ENCODE measurements at places on chromosomes 7 and 10. TPM values are rescaled to one million over a fixed set of nuclear protein-coding genes. Genes with fewer than 3 reads are reported as not detected.

GRCh38 chr7:149787428-149788299, 14.3 kb upstream of the ZNF467 start:
- H3K36me3 ChIP-seq: no peaks in the 10 kb centered on the region
- no peak overlapping the region for H3K27ac ChIP-seq
- H3K4me1 ChIP-seq: no peaks in the 10 kb centered on the region
- H3K4me3 ChIP-seq: no peak overlapping the region

Gene TEX36
- total RNA-seq: not detected

- H3K36me3 ChIP-seq: no peaks in the 10 kb centered on the region
- peaks cover 9% of the 10 kb centered on the region for H3K27me3 ChIP-seq
- no peak for DNase-seq
- no peak overlapping the region for H3K4me3 ChIP-seq
- H3K4me1 ChIP-seq: peaks cover 7% of the 10 kb centered on the region
- no peak overlapping the region for H3K27ac ChIP-seq
These were observed 12.5 kb upstream of the CDK6 start for GRCh38 chr7:92848851-92849250.

- H3K4me1 ChIP-seq: no peaks in the 10 kb centered on the region
- H3K36me3 ChIP-seq: no peaks in the 10 kb centered on the region
- H3K27ac ChIP-seq: no peak overlapping the region
- DNase-seq: no peak
These were observed 35.2 kb upstream of the TNS3 start for GRCh38 chr7:47617131-47617530.

GRCh38 chr10:62778125-62778524, 26.4 kb upstream of the ADO start:
- peak; percentile 28 for DNase-seq
- H3K27me3 ChIP-seq: peaks cover 4% of the 10 kb centered on the region
- H3K4me1 ChIP-seq: peaks cover 34% of the 10 kb centered on the region
- H3K36me3 ChIP-seq: no peaks in the 10 kb centered on the region
- H3K4me3 ChIP-seq: no peak overlapping the region
- no peak overlapping the region for H3K27ac ChIP-seq

DNA sequence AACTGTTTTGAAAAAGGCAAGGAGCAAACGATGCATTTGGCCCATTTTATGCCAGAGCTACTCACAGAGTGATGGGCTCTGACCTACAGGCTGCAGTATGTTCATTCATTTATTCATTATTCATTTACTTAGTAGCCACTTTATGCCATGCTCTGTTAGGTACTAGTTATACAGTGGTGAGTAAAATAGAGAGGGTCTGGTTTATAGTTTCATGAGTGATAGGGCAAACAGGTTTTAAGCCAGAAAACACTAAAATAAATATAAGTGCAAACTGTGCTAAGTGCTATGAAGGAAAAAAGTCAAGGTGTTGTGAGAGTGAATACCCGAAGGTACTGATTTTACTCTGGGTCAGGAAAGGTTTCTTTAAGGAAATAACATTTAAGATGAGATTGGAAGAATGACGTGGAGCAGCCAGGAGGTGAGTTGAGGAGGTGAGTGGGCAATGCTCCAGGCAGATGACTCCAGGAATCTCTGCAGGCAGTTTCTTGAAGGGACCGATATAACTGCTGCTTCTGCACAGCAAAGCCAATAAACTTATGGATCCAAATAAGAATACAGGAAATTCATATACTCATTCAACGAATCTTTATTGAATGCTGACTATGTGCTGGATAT, 56.9 kb upstream of the FAM133B start:
- peaks cover 87% of the 10 kb centered on the region for H3K4me1 ChIP-seq
- H3K4me3 ChIP-seq: no peak overlapping the region
- no peaks in the 10 kb centered on the region for H3K27me3 ChIP-seq
- H3K27ac ChIP-seq: peak overlapping the region; percentile 85
- peaks cover 43% of the 10 kb centered on the region for H3K36me3 ChIP-seq

DNA sequence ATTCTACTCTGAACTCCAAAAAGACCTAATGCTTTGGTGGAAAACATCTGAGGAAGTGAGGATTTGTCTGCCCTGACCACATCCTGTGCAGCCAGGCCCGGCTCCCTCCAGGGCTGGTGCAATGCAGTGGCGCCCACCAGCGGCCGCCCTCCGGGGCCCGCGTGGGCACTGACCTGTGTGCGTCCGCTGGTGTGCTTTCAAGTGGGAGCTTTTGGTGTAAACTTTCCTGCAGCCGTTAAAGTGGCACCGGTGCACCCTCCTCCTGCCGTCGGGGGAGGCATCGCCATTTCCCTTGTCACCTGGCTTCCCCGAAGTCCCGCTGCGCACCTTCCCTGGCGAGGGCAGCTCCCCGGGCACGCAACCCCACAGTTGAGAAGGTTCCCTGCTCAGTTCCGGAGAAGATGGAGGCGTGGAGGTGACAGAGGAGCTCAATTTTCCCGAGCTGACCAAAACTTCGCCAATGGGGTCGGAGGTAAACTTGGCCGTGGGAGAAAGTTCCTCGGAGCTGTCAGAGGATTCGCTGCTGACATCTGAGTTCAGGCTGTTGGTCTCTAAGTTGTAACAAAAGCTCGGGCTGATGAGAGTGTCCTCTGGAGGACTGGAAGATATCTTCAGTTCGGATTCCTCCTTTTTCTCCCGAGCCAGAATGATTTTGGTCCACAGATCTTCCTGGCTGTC, 3.4 kb downstream of the KLF6 start:
- no peaks in the 10 kb centered on the region for H3K27me3 ChIP-seq
- H3K4me1 ChIP-seq: peaks cover 62% of the 10 kb centered on the region
- H3K4me3 ChIP-seq: peak overlapping the region; percentile 82
- DNase-seq: peak; percentile 69
- peak overlapping the region; percentile 97 for H3K27ac ChIP-seq

DNA sequence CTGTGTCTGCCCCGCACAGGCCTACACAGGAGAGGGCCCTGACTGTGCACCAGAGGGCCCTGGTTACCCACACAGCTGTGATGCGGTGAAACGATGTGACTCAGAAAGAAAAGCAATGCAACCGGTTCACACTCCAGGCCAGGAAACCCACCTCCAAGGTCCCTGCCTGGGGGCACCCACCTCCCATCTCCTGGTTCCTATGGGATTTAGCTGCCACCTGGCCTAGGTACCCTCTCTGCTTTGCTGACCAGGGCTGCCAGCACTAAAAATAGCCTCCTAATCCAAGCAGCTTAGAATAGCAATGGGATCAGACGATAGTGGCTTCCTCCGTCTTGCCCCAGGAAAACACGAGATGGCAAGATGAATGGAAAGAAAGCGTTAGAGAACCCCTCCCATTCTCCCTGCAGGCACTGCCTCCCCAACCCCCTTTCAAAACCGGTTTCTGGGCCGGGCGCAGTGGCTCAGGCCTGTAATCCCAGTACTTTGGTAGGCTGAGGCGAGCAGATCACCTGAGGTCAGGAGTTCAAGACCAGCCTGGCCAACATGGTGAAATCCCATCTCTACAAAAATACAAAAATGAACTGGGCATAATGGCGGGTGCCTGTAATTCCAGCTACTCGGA, 12.4 kb downstream of the RBP3 start:
- H3K27ac ChIP-seq: no peak overlapping the region
- peaks cover 2% of the 10 kb centered on the region for H3K27me3 ChIP-seq
- H3K4me3 ChIP-seq: no peak overlapping the region
- no peaks in the 10 kb centered on the region for H3K36me3 ChIP-seq
- H3K4me1 ChIP-seq: no peaks in the 10 kb centered on the region

Gene IKZF1
- 260 TPM for total RNA-seq

DNA sequence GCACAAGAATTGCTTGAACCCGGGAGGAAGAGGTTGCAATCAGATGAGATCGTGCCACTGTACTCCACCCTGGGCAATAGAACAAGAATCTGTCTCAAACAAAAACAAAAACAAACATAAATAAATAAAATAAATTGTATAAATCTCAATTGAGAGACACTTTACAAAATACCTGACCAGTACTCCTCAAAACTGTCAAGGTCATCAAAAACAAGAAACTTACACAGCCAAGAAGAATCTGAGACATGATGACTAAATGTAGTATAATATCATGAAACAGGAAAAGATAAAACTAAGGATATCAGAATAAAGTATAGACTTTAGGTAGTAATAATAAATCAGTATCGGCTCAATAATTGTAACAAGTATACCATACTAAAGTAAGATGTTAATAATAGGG, 26.9 kb upstream of the SEPTIN7 start:
- H3K4me1 ChIP-seq: no peaks in the 10 kb centered on the region
- no peaks in the 10 kb centered on the region for H3K27me3 ChIP-seq
- H3K36me3 ChIP-seq: no peaks in the 10 kb centered on the region
- DNase-seq: no peak
